DMS79 treated with DMSO at 0.1 percent for 48 hours (cell line): ENCODE measurements at places on chromosomes 12 and 14.

DNA sequence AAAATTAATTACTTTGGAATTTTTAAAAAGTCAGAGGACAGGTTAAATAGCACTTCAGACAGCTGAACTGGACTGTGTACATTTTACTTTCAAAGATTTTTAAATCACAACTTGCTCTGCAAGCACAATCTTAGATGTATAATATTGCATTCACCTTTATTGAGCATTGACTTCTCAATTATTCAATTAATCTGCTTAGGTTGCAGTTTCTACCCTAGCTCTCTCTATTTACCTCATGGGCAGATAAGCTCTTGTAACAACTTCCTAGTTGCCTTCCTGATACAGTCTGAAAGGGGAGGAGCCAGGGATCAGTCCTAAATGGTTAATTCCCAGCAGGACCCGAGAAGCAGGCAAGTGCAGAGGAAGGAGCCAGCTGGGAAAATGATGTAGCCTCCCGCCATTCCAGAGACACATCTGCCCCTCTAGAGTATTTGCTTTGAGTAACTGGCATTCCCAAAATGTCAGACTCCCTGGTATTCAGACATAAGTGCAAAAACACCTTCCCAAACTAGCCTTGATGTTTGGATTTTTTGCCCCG, 302.8 kb downstream of the GALC start:
- no peak for DNase-seq

DNA sequence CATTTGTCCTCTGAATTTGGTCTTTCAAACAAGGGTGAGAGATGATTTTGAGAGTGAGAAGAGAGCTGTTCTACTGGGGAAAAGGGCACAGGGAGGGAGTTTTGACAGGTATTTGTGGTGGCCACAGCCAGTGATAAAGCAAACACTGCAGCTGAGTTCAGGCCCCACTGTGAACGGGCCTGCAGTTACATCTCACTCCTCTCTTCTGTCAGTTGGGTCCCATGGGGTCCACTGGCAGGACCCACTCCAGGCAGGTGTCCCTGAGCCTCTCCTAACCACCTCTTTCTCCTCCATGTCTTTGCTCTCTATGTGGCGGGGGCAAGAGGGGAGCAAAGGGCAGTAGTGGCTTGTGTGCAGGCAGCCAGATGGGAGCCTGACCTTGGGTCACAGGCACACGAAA, 294.8 kb downstream of the APAF1 start:
- no peak for DNase-seq

DNA sequence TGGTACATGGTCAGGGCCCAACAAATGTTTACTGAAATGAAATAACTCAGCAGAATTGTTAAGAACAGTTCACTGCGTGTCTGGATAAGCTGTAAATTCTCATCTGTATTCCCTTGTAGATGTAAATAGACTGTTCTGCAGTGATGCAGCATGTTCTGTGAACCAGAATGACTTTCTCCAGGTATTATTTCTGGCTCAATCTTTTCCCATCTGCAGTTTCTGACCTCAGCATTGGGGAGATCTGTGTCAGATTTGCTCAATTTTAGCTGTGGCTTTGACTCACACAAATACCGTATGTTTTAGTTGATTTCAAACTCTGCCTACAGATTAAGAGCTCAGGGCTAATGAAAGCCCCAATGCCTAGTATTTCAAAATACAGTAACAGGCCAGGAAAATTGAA, 49.2 kb upstream of the DICER1 start:
- DNase-seq, result no peak

DNA sequence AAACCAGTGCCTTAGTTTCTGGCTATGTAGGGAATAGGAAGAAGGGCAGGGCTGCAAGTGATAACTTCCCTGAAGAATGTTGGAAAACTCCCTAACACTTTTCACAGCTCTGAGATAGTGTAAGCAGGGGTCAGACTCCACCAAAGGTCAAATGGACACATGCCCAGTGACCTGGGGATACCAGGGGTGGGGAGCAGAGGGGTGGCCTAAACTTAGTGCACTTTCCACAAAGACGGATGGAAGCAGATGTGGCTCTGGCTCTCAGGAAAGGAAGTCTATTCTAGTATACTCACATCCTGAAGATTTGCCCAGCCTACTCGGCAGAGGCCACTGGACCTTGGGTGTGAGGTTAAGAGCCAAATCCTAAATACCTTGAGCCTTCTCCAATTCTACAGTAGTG, 285.8 kb downstream of the NUAK1 start:
- no peak for DNase-seq

DNA sequence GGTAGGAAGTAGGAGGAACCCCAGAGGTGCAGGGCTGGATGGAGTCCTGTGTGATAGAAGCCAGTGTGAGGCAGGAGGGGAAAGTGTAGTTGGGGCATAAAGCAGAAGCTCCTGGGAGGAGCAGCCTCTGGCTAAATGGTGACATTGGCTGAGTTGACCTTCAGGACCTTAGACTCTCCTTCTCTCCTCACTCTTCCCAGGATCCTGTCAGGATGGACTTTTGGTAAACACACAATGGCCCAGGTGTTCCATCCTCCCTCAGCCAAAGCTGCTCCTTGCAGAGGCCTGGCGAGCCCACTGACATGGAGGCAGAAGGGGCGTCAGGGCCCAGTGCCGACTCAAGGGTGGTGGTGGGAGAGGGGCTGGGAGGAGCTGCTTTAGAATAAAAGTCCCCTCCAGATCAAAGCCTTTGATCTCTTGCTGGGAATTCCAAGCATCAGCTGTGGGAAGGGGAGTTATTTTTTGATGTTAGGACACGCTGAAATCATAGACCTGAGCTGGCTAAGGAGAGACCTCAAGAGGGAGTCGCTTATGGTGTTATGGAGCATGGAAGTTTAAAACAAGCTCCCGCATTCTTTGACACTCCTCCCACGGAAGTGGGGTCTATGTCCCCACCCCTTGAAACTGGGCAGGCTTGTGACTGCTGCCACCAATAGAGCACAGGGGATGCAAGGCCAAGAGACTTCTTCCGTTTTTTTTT, 44.1 kb downstream of the SMIM41 start:
- no peak for DNase-seq
